Stimulated activated CD4-positive, alpha-beta T cell treated with anti-CD3 and anti-CD28 coated beads, Interleukin-4, amount 100 ng/mL, for 24 hours (primary cell): ENCODE measurements at places on chromosomes 1 and 21.

GRCh38 chr21:25895565-25896205 lies 160.9 kb downstream of the GABPA start:
- DNase-seq = peak; percentile 8

- no peak for DNase-seq
Observed at GRCh38 chr21:44298301-44298700, 1.6 kb upstream of the PFKL start.

DNA sequence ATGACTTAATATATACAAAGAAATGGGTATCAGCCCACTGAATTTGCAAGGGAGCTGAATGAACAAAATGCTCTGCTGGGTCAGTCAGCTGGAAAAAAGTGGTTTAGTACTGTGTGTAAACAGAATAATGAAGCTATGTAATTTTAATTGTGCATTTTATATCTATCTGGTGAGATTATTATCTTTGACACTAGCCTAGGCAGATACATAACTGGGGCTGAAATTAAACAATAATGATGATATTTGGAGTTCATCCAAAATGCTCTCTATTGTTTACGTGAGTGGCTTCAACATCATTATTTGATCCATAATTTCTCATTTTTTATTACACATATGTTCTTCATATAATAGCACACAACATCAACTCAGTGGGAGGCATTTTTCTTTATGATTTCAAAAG lies 208.5 kb upstream of the SNX7 start:
- no peak for DNase-seq

DNA sequence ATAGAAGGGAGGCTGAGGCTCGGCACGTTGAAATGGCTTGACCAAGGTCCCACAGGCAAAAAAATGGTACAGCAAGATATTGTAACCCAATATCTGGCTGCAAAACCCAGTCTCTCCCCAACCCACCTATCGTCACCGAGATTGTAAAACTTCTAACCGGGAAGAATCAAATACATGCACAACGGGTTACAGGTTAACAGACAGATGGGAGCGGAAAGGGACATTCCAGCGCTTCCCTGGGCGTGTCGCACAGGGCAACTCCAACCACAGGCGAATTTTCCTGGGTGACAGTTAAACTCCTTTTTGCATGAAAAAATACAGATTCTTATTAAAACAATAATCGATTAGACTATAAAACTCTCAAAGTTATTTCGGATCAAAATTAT lies 31.8 kb upstream of the JUN start:
- no peak for DNase-seq

GRCh38 chr1:188641566-188642211 lies 1812.9 kb downstream of the PLA2G4A start:
- DNase-seq = no peak

DNA sequence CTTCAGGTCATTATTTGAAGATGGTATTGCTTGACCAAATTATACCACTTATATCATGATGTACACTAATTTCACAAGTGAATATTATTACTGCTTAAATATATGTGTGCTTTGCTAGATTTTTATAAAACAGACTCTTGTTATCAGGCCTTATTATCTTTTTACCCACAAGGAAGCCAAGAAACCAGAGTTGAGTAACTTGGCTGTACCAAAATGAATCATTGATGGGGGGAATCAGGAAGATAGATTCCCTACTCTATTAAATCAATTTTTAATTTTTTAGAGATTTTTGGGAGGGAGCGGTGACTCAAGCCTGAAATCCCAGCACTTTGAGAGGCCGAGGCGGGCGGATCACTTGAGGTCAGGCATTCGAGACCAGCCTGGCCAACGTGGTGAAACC lies 16.0 kb upstream of the SCCPDH start:
- no peak for DNase-seq

- DNase-seq = no peak
Observed at GRCh38 chr1:228792601-228793000, 57.3 kb downstream of the RHOU start.
